ENCODE measurements at places on chromosomes 16 and 17. TPM values are rescaled to one million over a fixed set of nuclear protein-coding genes. Genes with fewer than 3 reads are reported as not detected.
A peak's percentile ranks its signal among the peaks of the same experiment; 100 is the strongest.

TRIM47 gene
- polyA plus RNA-seq, result 5.1 TPM

SLC2A4 gene
- 0.54 TPM for polyA plus RNA-seq

DNA sequence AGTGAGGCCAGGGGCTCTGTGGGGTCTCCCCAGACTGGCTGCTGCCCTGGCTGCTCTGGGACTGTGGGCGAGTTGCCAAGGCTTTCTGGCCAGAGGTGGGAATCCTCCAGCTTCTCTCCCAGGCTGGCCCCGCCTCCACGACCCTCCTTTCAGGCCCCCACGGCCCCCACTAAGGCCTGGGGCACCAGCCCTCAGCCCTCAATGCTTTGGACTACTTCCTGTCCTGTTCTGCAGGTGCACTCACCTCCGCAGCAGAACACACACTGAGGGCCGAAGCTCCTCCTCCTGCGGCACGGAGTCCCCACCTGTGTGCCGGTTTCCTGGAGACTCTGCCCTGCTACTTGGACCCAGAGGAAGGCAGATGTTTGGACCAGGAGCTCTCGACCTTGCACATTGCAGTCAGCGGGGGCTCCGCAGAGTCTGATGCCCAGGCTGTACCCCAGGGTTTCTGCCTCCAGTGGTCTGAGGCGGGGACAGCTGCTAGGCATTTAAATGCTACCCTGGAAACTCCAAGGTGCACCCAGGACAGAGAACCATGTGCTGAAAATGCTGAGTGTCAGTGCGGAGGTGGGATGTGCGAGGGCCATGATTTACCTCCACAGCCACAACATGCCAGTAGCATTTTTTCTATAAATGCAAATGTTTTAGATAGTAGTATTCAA lies 223.8 kb downstream of the IRF8 start:
- no peak for DNase-seq

FUS gene
- 298 TPM for polyA plus RNA-seq

- DNase-seq, result peak; percentile 91
These were observed at the start of gene GPRC5B for GRCh38 chr16:19884611-19885450. GPRC5B (minus strand) TSS chr16:19884848; CDS start chr16:19872845, 12,003 bp downstream.

DNA sequence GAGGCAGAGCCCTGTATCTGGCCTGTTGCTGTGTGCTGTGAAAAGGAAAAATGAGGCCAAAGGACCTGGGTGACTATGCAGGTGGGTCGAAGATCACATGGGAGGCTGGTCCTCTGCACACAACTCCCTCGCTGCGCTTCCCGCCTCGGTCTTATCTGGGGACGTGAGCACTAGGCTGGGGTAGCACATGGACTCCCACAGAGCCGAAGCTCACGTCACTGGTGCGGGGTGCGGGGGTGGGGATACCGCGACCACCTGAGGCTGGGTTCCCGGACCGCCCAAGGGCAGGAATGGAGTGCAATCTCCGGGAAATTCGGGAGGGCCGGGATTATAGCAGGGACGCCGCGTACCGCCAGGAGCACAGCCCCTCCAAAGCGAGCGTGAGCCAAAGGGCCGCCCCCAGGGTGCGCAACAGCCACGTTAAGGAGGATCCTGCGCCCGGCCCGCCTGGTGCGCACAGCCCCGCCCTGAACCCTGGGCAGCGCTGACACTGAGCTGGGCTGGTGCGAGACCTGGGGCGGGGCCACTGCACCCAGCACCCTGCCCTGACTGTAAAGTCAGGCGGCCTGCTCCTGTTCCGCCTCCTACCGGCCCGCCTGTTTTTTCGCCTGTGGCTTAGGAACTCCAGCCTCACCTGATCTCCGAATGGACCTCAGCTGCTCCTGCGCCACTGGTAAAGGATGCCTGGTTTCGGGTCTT lies 4.8 kb downstream of the MT1A start:
- DNase-seq, result no peak

GRCh38 chr16:15445450-15445849 lies 11.1 kb downstream of the BMERB1 start:
- no peak for DNase-seq

TMEM106A gene
- 0.12 TPM for polyA plus RNA-seq

GRCh38 chr16:17273142-17273561 lies 197.6 kb downstream of the XYLT1 start:
- DNase-seq, result no peak

MT4 gene
- polyA plus RNA-seq, result not detected

GRCh38 chr16:29700253-29700987 lies 21.4 kb downstream of the QPRT start:
- DNase-seq, result peak; percentile 88

- no peak for DNase-seq
These were observed 45.6 kb downstream of the ERN1 start for GRCh38 chr17:64084086-64084939.

DNA sequence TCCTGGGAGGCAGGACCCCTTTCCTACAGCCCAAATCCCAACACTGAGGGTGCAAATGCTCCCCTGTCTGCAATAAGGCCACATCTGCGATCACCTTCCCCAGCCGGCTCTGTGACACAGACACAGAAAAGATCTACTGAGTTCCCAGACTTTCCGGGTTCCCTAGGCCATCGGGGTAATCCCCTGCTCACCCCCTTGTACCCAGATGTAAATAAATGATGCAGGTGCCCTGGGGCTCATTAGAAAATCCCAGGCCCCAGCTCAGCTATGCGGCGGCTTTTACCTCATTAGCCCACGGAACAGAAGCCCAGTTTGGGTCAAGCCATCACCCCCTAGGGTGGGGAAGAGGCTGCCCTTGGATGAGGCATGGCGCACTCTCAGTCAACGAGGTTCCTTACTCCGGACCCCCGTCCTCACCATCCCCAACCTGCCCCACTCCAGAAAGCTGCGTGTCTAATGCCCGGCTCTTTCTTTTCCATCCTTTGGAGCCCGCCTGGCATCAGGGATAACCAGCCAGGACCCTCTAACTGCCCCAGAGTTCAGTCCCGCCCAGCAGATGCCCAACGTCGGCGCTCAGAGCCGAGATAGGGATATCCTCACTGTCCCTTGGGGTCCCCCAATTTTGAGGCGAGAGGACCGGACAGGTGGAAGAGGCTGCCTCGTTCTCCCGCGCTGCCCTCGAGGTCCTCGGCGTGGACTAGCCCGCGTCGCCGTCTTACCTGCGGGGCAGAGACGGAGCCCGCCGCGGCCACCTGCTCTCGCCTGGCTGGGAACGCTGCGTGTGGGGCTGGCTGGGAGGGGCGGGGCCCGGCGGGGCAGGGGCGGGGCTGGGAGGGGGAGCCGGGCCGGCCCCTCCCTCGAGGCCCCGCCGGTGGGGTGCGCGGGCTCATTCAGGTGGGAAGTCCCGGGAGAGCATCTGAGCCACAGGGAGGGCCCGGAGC lies at the start of gene ZNF385C:
Gene ZNF385C, minus strand, starts transcription at position 783 of the 941 bp plus-strand sequence. CDS start 35,417 bp downstream, outside the sequence.
- DNase-seq, result peak; percentile 78

EFNB3 gene
- polyA plus RNA-seq, result 26.1 TPM

- DNase-seq, result no peak
These were observed 46.8 kb upstream of the DNAH9 start for GRCh38 chr17:11551442-11551841.

GRCh38 chr16:58211245-58211644 lies 13.3 kb upstream of the CSNK2A2 start:
- no peak for DNase-seq

ELMO3 gene
- polyA plus RNA-seq, result 3.1 TPM

ZFP90 gene
- polyA plus RNA-seq, result 13.2 TPM

DPEP3 gene
- polyA plus RNA-seq, result not detected

CBFA2T3 gene
- polyA plus RNA-seq, result not detected

GRCh38 chr16:50121278-50121677 lies 31.8 kb upstream of the TENT4B start:
- no peak for DNase-seq

GRCh38 chr16:86533767-86534351 lies 21.2 kb downstream of the MTHFSD start:
- no peak for DNase-seq

SLC6A2 gene
- polyA plus RNA-seq, result 12.7 TPM

DNA sequence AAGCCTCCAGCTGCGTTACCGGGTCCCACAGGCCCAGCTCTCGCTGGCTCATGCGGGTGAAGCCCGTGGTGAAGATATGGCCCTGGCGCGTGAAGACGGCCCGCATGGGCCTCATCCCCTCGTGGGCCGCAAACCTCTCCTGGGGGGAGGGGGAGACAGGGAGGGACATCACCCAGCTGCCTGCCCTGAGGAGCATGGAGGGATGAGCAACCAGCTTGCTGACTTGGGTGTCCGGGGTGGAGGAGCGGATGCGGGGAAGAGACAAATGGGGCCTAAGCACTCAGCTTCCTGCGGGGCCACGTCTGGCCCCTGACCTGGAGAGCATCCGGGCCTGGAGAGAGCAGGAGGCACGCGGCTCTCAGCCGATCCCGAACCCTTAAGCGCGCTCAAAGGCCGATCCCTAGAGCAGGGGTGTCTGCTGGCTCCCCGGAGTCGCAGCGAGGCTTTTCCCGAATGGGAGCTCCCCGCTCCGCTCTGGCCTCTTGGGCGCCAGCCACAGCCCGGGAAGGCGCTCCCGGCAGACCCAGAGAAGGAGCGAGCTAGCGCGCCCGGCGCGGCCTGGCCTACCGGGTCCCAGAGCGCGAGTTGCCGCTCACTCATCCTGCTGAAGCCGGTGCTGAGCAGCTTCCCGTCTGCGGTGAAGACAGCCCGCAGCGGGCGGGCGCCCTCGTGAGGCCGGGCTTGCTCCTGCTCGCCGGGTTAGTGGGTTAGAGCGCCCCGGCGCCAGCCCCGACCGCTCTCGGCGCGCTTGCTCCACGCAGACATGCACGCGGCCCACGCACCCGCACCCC lies 5.0 kb downstream of the CORO6 start:
- DNase-seq, result no peak

KCTD13 gene
- polyA plus RNA-seq, result 31.0 TPM

DNA sequence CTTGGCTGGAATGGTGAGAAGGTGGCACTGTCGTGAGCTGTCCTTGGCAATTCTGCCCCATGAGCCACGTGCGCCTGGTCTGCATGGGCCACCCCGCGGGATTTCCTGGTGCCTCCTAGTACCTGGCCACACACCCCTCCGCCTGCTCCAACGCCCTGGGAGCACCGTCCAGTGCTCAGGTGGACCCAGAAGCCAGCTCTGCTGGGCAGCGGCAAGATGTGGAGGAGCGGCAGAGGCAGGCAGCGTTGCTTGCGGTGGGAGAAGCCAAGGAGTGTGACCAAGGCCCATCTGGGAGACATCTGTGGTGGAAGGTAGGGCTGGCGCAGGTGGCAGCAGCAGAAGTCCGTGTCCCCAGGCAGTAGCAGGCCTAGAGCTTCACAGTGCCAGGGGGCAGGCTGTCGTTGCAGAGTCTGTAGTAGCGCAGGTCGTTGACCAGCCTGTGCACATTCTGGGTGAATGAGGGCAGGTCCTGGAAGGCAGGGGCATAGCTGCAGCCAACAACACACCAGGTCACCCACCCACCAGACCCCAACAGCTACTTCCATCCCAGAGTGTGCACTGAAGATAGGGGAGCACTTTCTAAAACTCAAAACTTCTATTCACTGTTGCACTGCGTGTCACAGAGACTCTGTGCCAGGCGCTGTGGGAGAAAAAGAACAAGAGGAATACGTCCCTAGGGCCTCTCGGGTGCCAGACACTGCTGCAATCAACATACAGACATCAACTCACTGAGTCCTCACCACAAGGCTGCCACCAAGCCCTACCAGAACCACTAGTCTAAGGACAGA lies 34.9 kb upstream of the GSG1L start:
- DNase-seq, result no peak

DNA sequence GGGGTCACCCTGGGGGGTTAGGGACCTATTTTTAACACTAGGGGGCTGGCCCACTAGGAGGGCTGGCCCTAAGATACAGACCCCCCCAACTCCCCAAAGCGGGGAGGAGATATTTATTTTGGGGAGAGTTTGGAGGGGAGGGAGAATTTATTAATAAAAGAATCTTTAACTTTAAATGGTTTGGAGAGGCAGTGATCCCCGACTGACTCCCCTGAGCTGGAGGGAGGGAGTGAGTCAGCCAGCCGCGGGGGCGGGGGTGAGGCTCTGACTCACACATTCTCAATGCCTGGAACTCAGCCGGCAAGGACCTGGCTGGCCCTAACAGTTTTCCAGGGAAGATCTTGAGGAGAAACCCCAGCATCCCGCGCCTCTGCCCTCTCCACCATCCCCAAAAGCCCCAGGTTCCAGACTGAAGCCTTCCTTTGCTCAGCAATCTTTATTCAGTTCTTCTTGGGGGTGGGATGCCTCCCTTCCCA lies 1.5 kb downstream of the HCFC1R1 start:
- DNase-seq, result no peak

- DNase-seq, result no peak
These were observed 115.2 kb downstream of the IRX5 start for GRCh38 chr16:55045756-55046460.

DNA sequence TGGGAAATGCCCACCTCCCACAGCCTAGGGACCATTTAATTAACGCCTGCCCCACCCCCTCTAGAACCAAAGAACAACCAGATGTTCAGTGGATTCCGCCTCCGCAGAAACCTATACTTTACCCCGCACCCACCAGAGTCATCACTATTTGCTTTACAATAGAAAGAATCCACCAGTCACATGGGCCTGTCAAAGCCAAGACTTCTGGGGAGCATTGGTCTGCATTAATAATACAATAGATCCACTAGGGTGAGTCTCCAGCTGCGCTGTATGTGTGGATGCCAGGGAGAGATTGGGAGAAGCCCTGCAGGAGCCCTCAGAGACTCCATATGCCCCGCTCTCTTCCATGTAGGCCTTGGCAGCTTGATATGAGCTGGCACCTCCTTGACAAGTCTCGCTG lies 31.3 kb downstream of the CLEC19A start:
- DNase-seq, result no peak

DNA sequence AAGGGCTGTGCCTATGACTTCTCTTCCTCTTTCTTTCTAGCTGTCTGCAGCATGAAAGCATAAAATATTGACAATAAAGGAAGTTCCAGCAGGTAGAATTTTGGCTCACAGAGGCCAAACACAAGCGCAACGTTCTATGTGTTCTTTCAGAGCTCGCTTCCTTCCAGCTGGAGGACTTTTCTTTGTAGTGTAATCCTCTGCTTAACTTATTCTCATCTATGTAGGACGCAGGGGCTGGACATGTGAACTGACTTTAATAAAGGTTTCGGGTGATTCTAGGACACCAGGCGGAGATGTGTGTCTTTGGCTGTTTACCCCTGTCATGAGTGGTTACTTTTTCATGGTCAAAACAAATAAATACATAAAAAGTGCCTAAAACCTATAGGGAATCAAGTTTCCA lies 191.5 kb upstream of the MAF start:
- DNase-seq, result no peak

All from SK-N-SH (cell line).